ENCODE measurements at places on chromosomes 2 and 18. TPM values are rescaled to one million over a fixed set of nuclear protein-coding genes. Genes with fewer than 3 reads are reported as not detected.

- no peak for DNase-seq
Observed at GRCh38 chr2:196249860-196250259, 78.5 kb upstream of the STK17B start.

DNA sequence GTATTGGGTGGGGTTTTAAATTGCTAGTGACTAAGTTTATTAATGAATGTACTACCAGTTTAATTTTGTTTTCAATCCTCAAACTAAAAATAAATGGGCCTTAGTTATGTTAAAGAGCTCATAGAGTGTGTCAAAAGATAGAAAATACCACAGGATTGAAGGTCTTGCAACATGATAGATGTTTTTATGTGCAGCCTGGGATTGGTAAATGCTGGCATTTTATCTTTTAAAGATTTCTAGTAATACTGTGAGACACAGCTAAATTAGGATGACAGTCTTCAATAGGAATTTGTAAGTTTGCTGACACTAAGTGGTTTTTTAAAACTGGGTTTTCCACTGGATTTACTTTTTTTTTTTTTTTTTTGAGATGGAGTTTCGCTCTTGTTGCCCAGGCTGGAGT, 122.3 kb downstream of the HAUS1 start:
- no peak for DNase-seq

DNA sequence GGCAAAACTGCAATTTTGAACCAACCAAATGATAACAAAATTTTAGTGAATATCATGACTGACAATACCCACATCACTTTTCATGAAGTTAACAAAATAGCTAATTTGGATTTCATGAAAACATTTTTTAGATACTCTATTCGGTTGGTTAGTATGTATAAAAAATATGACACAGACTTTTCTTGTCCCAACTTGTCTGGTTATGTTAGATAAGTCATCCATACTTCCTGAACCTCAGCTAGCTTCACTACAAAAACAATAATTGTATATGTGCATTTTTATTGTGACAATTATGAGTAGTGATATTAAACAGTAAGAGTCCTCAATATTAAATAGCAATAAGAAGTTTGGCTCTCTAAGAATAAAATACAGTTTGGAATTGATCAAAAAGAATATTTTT, 408.1 kb upstream of the DSEL start:
- DNase-seq = no peak

DNA sequence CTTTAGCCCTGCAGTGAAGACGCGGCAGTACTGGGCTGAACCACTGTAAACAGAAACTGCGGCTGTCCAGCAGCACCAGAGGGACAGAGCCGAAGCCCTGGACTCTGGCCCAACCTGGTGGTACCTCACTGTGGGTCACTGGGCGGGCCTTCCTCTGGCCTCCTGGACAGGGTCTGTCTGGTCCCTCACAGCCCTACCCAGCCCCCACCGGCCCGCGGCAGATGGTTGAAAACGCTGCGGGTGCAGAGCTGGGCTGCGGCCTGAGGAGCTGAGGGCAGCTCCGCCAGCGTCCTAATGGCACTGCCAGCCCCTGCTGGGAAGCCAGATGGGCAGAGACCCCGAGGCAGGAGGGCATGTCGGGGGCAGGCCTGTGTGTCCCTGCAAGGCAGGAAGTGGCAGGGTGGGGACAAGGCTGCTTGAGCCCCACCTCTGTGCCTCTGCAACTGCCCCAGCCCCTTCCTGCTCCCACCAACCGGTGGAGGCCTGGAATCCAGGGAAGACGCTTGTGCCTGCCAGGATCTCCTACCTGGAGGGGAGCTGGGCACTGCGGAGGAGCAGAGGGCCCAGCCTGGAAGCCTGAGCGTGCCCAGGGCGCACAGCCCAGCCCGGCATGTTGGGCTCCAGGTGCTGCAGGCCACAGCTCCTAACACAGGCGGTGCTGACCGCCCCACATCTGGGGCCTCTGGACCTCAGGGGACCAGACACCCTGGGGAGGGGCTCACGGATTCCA, 36.3 kb downstream of the HS6ST1 start:
- DNase-seq = no peak

DNA sequence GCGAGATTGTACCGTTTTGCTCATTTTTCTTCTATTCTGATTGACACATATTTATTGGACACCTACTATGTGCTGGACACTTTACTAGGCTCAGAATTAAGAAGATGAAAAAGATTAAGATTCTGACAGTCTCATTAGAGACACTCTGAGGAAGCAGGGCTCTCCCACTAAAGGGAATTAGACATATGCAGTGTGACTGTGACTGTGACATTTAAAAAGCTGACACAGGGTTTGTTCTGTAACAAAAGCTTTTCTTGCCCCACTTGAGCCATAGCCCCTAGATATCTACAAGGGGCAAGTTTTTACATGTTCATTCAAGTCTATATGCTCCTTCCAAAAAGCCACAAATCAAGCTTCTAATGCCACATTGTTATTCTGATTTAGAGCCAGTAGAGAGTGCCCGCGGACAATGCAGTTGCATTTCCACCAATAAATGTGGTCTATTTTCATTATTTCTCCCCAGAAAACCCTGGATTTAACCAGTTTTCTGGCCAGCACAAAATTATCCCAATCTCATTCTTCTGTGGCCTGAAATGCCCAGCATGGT, 9.8 kb downstream of the ARHGAP25 start:
- DNase-seq = no peak

GRCh38 chr2:175852879-175853615, 149.0 kb downstream of the LNPK start:
- no peak for DNase-seq

GRCh38 chr2:4073026-4073569, 369.7 kb downstream of the DCDC2C start:
- no peak for DNase-seq

Gene CERKL
- total RNA-seq = not detected

Gene FZD7
- 20.9 TPM for total RNA-seq

Gene FAM110C
- 15.1 TPM for total RNA-seq

Gene RNF125
- 12.5 TPM for total RNA-seq

Gene MYL1
- not detected for total RNA-seq

Measured in stomach (tissue), 19 donors.